ENCODE measurements at places on chromosomes 3 and 15. TPM values are rescaled to one million over a fixed set of nuclear protein-coding genes. Genes with fewer than 3 reads are reported as not detected.

DNA sequence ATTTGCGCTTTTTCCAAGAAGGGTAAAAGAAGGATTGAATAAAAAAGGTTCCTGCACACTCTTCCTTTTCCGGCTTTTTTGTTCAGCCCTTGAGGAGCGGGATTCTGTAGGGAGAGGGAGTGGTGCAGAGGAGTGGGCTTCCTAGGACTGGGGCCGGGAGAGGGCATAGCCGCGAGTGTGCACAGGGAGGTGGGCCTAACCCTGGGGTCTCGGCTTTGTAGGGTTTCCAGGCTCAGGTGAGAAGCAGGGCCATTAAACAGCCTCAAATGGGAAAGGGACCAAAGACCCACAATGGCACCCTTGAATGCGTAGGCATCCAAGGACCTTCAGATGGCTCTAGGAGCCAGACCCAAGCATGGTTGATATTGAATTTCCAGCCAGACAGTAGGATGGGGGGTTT lies 35.4 kb upstream of the RAB6B start:
- DNase-seq: no peak

DNA sequence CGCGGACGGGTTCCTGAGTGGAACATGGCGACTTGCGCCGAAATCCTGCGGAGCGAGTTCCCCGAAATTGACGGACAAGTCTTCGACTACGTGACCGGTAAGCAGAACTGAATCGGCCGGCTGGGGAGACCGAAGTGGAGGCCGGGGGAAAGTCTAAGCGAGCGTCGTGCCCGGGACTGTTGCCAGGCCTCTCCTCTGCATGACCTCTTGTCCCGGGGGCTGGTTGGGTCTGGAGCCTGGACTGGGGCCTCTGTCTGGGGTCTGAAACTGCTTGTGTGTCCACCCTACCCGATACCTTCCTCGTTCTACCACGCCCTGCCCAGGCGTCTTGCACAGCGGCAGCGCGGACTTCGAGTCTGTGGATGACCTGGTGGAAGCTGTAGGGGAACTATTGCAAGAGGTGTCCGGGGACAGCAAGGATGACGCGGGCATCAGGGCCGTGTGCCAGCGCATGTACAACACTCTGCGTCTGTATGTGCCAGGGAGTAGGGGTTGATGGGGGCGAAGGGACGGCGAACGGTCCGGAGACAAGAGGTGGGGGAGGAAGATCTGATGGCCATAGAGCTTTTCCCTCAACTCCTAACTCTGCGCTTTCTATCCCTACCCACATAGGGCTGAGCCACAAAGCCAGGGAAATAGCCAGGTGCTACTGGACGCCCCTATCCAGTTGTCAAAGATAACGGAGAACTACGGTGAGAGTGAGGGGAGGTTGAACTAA lies at the start of gene ABCF3:
TSS of gene ABCF3 (plus strand) at position 16 of the 718 bp plus-strand sequence. CDS start at position 25, 9 bp downstream.
- DNase-seq: peak; percentile 54

GRCh38 chr3:45628746-45629145 lies 34.2 kb downstream of the LIMD1 start:
- DNase-seq: peak; percentile 53

Gene SETD5
- 62.9 TPM for total RNA-seq

GRCh38 chr3:196775938-196776337 lies 36.3 kb downstream of the PAK2 start:
- DNase-seq: no peak

DNA sequence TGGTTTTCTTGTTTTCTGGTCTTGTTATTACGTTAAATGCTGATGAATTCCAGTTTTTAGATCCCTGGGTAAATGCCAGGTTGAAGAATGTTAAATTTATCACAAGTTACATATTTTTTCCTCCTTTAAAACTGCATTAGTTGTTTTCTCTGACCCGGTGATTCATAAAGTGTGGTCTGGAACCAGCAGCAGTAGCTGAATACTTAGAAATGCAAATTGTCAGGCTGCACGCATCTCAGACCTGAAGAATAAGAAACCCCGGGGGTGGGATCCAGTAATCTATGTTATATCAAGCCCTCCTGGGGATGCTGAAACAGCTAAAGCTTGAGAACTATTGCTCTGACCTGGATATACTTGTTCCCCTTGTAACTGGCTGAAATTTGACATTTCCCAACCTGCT lies 69.1 kb downstream of the PEX5L start:
- DNase-seq: peak; percentile 0

- DNase-seq: peak; percentile 6
Measured at GRCh38 chr15:31325595-31326155, 960 bp upstream of the KLF13 start.

GRCh38 chr3:13792051-13792490 lies 87.8 kb downstream of the WNT7A start:
- DNase-seq: no peak

GRCh38 chr3:112635674-112636073 lies 5.3 kb downstream of the CCDC80 start:
- peak; percentile 97 for DNase-seq

GRCh38 chr3:75687323-75687722 lies 23.2 kb downstream of the FRG2C start:
- DNase-seq: no peak

GRCh38 chr3:109154979-109155378 lies 18.5 kb downstream of the C3orf85 start:
- DNase-seq: no peak

Gene GNAT1
- total RNA-seq: not detected

Gene TP63
- total RNA-seq: not detected

Gene USP8
- total RNA-seq: 61.7 TPM

GRCh38 chr3:47692158-47692557 lies 89.5 kb downstream of the SMARCC1 start:
- DNase-seq: no peak

DNA sequence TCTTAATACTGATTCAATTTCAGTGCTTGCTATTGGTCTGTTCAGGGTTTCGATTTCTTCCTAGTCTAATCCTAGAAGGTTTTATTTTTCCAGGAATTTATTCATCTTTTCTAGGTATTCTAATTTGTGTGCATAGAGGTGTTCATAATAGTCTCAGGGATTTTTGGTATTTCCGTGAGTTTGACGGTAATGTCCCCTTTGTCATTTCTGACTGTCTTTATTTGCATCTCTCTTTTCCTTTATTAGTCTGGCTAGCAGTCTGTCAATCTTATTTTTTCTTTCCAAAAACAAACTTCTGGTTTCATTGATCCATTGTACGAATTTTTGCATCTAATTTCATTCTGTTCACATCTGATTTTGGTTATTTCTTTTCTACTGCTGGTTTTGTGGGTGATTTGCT lies 35.2 kb upstream of the CD200R1L start:
- no peak for DNase-seq

- no peak for DNase-seq
Measured at GRCh38 chr15:95541301-95541700, 789.2 kb upstream of the NR2F2 start.

- DNase-seq: no peak
Measured at GRCh38 chr3:38565339-38566214, 69.4 kb downstream of the EXOG start.

Gene MLH1
- total RNA-seq: 46.7 TPM

Gene ASB14
- total RNA-seq: not detected

GRCh38 chr3:170137986-170138385 lies 43.5 kb downstream of the PHC3 start:
- DNase-seq: no peak

Gene AHSG
- total RNA-seq: not detected

GRCh38 chr3:192887047-192887446 lies 30.6 kb downstream of the MB21D2 start:
- peak; percentile 52 for DNase-seq

Gene FAM107A
- not detected for total RNA-seq

DNA sequence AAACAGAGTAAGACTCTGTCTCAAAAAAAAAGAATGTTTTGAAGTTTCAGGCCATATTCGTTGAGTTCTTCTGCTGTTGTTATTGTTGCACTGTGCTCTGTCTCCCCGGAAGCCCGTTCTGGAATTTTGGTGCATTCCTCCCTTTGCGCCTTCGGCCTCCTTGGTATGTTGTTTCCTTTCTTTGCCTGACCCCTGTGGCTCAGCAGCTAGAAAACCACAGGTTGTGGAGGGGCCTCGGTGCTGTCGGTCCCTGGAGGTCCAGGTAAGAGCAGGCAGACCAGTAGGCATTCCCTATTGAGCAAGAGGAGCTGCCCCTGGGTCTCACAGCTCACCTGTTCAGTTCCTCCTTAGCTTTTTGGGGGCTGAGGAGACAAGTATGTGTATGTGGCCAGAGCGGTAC lies 51.0 kb upstream of the DLG1 start:
- DNase-seq: no peak

Gene SCN11A
- total RNA-seq: not detected

DNA sequence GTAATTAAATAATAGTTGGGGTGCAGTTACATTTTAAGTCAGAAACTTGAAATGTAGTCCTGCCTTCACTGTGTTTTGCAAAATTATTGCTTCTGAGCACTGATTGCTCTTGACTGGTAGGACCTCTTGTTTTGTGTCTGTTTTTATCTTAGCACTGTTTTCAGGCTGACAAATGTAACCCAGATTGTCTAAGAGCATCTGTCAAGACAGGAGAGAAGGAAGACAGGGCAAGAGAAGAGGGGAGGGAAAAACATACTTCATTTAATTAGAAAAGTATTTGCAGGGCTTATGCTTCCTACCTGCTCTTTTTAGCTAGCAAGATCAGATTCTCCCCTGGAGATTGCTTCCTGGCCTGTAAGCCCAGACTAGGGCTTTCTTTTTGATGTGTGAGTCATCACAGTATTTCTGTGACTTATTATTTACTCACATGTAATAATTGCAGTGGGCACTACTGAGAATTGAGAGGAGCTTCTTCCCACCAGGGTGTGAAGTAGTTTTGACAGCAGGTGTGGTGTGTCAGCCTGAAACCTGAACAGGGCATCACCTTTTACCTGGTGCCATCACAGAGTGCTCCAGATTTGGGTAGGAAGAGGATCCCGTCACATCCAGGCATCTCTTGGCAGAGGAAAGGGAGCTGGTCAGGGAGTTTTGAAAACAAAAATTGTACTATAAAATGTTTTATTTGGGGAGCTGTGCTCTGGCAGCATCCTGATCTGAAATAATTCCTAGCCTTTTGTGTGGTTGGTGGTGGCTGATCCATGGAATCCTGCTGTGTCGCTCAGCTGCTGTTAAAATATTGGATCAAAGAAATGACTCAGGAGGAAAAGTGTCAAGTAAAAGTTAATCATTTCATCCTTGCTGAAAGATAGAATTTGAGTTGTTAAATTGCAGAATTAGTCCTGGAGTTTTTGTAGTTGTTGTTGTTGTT lies 98.2 kb downstream of the TMEM108 start:
- no peak for DNase-seq

DNA sequence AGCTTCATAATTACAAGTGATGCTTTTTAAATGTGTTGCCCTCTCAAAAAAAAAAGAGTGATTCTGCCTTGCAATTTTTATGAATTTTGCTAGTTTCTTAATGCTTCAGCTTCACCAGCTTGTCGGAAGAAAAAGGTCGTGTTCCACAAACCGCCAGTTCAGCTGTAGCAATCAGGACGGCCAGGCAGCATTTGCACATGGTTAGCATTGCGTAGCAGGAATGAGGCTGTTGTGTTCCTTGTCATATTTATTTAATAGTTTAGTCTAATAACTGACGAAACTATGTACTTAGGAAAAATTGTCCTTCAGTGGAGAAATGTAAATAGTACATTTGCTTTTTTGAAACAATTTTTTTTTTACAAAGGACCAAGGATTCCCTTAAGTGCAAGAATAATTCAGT lies 64.9 kb upstream of the SELENOK start:
- no peak for DNase-seq

DNA sequence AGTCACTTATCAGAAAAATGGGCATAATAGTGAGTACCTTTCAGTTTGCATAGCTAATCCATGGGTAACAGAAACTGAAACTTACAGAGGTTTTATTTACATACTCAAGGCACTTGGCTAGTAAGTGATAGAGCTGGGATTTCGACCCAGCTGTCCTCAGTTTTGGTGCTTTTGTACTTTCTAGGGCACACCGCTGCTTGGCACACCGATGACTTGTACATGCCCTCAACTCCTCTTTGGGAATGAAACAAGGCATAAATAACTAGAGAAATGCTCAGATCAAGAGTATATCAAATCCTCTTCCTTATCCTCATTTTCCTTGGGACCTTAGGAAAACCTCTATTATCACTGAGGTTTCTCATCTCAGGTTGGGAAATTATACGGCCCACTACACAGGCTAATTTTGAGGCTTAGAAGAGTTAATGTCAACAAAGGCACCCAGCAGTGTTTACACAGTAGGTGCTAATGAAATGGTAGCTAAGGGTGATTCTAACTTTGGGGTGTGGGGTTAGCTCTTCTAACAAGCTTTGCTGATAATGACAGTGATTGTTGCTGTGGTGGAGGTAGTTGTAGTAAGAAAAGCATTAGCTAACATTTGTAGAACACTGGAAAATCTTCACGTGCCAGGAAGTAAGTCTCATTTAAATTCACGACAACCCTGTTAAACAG lies 20.3 kb upstream of the DGKG start:
- no peak for DNase-seq

DNA sequence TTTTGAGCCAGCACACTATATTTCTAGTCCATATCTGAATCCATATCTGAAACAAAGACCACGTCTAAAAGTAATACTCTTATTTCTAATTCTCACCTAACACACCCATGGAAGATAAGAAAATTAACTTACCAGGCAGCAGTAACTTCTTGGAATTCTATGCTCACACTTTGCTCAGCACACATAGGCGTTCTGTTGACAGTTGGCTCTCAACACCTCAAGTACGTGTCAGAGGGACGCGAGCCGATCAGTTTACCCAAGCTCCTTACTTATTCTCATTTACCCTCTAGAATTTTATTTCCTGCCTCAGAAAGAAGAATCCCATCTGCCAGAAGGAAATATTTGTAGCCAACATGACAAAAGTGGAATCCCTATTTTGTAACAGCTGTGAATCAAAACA lies 911.9 kb downstream of the FHIT start:
- no peak for DNase-seq

Gene NME9
- not detected for total RNA-seq

DNA sequence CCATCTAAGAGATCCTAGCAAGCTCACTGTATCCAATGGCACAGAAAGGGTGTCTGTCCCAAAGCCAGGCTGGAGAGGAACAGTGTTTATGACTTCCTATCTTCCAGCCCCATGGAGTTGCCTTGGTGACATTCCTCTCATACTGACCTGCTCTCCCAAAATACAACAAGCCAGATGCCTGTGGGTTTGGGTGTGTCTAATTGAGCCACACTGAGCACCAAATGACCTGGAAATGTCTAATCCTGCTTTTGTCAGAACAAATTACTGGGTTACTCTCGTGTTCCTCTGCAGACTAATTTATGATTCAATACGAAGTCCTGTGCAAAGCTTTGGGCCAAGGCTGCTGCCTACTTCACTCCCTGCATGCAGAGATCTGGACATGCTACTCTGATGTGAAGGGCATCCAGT lies 98.1 kb upstream of the STRIT1 start:
- DNase-seq: peak; percentile 12

GRCh38 chr3:78848392-78849288 lies 919.2 kb downstream of the ROBO1 start:
- no peak for DNase-seq

All from IMR-90 (cell line).